ENCODE measurements at places on chromosomes 16 and 17.

GRCh38 chr17:78458736-78459335, 80.4 kb downstream of the PGS1 start:
- DNase-seq: no peak

DNA sequence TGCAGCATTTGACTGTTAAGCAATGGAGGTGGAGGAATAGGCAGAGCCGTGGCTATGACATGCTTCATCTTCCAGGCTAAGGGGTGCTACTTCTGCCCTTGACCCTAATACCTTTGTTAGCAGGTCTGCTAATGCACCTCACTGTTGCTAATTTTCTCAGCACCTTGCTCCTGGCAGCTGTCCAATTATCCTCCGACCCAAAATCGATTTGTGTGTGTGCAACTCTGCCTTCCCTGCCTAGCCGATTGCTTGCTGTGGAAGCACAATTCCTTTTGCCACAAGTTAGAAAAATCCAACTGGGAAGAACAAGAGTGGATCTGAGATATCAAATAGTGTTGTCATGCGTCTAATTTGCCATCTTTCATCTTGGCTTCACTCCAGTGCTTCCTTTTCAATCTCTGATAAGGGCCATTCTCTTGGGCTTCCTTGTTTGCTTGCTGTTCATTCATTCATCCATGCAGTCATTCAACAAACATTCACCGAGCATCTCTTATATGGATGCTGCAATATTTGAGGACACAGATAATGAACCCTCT, 422.8 kb downstream of the RBFOX1 start:
- no peak for DNase-seq

DNA sequence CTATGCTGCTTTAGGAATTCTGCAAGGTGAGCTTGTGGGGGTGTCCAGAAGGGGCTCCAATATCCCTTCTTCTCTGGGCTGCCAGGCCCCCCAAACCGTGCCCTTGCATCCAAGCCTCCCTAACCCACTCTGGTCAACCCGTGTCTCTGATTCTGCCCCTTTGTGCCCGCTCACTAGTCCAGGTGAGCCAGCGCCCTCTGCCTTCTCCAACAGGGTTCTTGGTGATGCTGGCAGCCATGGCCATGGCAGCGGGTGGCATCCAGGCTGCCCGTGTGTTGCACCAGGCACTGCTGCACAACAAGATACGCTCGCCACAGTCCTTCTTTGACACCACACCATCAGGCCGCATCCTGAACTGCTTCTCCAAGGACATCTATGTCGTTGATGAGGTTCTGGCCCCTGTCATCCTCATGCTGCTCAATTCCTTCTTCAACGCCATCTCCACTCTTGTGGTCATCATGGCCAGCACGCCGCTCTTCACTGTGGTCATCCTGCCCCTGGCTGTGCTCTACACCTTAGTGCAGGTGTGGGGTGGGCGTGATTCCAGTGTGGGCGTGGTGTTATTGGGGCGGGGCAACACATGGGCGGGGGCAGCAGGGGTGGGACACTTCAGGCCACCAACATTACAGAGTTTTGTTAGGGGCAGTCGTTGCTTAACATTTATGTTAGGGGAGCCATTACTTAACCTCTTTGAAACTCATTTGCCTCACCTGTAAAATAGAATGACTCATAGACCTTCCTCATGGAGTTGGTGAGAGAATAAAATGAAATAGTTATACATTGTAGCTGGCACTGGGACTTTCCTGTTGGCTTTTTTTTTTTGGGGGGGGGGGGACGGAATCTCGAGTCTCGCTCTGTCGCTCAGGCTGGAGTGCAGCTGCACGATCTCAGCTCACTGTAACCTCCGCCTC, 31.4 kb downstream of the ANKRD40 start:
- no peak for DNase-seq

GRCh38 chr16:1452530-1452929, 8.2 kb upstream of the CCDC154 start:
- no peak for DNase-seq

DNA sequence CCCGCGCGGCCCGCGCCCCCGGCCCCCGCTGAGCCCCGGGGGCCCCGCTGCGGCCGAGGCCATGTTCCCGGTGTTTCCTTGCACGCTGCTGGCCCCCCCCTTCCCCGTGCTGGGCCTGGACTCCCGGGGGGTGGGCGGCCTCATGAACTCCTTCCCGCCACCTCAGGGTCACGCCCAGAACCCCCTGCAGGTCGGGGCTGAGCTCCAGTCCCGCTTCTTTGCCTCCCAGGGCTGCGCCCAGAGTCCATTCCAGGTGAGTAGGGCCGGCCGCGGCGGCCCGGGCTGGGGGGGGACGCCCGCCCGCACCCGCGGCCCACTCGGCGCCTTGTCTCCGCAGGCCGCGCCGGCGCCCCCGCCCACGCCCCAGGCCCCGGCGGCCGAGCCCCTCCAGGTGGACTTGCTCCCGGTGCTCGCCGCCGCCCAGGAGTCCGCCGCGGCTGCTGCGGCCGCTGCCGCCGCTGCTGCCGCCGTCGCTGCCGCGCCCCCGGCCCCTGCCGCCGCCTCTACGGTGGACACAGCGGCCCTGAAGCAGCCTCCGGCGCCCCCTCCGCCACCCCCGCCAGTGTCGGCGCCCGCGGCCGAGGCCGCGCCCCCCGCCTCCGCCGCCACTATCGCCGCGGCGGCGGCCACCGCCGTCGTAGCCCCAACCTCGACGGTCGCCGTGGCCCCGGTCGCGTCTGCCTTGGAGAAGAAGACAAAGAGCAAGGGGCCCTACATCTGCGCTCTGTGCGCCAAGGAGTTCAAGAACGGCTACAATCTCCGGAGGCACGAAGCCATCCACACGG, 504 bp downstream of the MAZ start:
- no peak for DNase-seq

DNA sequence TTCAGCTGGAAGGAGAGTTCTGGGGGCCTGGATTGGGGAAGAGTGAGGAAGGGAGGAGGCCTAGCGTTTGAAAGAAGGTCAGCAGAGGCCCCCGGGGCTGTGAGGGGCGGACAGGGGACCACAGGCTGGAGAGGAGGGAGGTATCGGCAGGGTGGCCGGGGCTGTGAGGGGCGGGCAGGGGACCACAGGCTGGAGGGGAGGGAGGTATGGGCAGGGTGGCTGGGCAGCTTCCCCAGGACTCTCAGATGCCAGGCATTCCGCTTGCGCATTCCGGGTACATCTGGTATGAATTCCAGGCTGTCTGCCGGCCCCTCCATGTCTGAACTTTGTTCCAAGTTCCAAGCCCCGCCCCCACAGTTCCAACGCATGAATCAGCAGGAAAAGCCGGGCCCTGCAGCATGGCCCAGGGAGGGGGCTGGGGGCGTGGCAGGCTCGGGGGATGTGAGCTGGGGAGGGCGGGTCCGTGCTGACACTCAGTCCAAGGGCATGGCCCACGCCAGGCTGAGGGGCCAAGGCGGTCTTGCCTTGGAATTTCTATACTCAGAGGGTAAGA, 4.3 kb upstream of the TLCD2 start:
- peak; percentile 99 for DNase-seq
